ENCODE measurements at places on chromosomes 3 and 15. TPM values are rescaled to one million over a fixed set of nuclear protein-coding genes. Genes with fewer than 3 reads are reported as not detected.

The SAMD7 gene
- total RNA-seq, result not detected

The SCAANT1 gene
- not detected for total RNA-seq

The SYNPR gene
- total RNA-seq, result not detected

The TNIK gene
- 12.0 TPM for total RNA-seq

The TSPAN3 gene
- 125 TPM for total RNA-seq

DNA sequence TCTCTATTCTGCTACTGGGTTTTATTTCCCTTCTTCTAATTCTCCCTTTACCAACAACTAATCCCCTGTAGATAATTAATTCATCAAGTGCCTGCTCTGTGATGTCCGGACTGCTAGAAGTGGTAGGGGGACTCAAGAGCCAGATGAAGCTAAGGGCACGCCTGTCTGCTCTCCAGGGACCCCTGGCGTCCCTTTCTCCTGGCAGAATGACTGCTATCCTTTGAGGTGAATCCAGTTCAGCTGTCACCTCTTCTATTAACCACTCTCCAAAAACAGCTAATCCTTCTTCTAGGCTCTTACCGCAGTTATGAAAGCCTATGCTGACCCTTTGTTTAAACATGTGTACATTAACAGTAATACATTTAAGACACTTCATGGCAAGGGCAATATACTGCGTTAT lies 1.4 kb upstream of the CHRNA7 start:
- DNase-seq, result no peak

DNA sequence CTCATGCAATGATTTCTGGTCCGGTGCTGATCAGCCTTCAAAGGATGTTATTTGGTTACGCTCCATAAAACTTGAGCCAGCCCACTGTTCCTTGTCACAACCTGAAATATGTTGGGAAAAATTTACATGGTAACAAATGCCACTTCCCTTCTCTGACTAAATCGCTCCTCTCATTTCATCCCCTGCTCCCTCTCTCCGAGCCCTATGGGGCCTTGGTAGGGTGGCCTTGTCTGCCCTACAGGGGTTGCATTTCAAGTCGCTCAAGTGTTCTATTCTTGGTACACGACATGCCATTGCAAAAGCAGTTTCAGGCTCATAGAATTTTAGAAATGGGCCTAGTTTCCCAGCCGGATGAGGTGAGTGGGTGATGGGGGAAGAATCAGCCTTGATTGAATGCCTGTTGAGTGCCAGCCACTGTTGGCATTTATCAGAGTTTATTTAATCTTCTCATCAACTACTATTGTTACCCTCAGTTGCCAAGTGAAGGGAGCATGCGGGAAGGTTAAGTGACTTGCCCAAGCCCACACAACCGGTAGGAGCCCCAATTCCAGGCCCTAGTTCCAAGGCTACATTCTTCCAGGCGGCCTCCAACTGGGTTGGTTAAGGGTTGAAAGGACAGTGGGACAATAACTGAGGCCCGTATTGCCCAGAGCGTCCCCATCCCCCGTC lies 961 bp upstream of the ABHD2 start:
- DNase-seq, result no peak

DNA sequence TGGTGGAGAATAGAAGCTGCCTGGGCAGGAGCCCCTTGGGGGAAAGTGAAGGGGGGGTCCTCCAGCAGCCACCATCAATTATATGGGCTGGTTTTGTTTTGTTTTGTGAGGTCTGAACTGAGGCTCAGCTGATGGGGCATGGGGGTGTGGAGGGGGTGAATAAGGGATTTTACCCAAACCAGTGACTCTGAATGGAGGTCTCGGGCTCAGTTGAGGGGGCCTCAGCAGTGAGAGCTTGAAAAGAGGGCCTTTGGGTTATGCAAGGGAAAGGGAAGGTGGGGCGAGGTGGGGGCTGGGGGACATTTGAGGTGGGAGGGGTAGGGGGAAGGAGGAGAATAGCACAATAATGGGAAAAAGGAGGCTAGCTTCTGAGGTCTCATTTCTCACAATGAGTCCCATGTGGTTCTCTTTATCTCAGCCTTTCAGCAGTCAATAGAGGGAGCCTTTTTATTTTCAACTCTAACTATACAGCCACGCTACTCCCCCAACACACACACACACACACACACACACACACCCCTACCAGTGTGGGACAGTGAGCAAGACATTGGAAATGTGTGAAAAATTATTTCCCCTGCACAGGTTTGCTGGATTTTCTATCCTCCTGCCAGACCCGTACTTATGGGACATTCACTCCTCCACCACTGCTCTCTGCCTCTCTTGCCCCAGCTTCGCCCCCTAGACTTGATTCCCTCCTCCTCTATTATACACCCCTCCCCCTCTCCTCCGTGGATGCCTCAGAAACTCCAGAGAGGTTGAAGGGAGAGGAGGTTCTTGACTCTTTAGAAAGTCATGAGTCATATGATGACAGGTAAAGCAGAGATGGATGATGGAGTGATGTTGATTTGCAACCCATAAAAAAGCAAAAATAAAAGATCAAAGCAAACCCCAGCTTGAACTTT lies 96.0 kb downstream of the GTPBP8 start:
- peak; percentile 41 for DNase-seq

DNA sequence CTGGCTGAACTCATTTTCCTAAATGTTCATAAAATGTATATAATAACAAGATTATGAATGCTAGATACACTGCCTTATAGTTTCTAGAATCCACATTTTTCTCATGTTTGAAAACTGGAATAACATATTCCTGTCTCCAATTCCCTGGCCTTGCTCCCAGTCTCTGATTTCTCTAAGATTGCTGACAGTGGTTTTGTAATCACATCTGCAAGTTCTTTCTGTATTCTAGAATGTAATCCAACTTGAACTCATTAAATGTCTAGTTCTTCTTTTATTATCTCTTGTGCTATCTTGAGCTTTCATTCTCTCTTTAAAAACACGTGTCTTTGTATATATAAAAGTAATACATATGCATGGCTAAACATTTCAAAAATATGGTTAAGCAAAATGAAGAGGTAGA lies 215.2 kb upstream of the ADAMTS9 start:
- no peak for DNase-seq

DNA sequence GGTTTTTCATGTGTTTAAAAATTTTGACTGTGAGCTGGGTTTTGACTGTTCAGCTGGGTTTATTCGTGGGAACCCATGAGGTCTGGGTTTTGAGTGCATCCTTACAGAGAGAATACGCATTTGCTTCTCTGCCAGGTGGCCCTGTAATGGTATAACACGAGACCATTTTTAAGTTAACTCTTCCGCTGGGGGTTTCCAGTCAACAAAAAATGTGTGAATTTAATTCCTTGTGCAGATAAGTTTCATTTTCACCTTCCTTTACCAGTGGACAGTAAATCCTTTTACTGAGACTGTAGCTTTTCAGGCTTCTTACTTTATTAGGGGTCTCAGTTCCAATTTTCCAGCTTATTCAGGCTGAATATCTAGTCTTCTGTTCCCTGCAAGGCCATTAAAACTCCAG lies 149.6 kb downstream of the OPA1 start:
- no peak for DNase-seq

DNA sequence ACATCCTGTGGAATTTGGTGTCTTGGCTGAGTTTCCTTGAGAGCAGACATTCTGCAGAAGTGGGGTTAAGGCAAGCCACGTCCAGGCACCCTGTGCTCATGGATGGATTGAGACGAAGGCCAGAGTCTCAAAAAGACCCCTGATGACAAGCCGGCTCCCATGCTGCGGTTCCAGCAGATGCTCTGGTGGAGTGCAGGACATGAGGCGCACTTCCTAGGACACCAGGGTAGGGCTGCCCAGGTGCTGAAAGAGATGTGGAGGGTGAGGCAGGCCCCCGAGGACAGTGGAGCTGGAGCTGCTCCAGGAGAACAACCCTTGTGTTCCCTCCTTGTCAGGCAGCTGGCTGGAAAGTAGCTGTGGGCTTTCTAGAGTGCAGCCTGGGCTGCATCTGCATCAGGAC lies 81.0 kb downstream of the ASB7 start:
- DNase-seq, result no peak

DNA sequence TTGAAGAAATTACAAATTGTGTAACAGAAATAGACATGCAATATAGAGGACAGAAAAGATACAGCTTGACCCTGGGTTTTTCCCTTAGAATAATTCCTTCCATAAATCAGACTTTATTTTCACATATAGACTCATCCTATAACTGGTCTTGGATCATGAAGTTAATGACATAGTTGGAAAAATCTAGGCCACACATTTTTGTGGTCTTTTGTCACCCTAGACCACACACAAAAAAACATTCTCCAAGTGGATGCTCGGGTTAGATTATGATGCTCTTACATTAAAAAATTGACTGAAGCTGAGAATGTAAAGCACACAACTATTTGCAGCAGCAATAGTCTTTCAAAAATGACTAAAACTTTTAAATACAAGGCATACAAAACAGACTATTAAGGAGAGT lies 7.5 kb upstream of the PLA2G4D start:
- no peak for DNase-seq

DNA sequence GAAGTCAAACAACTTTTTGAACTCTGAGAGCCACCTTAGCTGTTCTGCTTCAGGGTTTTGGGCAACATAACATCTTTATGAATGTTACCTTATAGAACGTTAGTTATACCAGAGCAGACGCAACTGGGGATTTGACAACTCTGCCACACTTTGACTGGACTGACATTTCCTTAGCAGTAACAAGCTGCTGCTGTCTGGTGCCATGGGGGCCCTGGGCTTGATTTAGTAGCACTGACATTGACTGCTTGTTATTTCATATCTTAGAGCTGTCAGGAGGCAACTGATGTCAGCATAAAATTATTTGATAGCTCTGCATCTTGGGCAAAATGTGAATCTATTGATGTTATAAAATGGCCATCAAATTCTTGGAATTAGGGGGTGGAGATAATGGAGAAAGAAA lies 285.4 kb downstream of the ROBO2 start:
- DNase-seq, result no peak

All from PC-3 (cell line).